Glutamatergic neuron (in vitro differentiated cells): ENCODE measurements at places on chromosomes 2 and 18. TPM values are rescaled to one million over a fixed set of nuclear protein-coding genes. Genes with fewer than 3 reads are reported as not detected.

Gene IL1RL1
- not detected for total RNA-seq

Gene ANKRD30BL
- total RNA-seq: 0.29 TPM

DNA sequence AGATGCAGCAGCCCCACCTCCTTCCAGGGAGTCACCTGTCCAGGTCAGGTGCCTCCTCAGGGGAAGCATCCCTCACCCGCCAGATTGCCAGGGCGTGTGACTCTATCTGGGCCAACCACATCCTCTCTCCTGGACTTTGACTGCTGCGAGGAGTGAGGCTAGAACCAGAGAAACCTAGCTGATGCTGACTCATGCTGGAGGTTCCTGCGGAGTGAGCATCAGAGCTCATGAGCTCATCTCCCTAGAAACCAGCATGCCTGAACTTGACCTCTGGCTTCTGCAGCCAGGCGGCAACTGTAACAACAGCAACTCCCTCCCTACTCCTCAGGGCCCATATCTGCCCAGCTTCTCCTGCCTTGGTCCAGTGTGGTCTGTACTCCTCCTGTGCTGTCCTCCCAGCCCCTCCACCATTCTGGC, 28.3 kb upstream of the NT5DC4 start:
- DNase-seq: peak; percentile 42
- H3K36me3 ChIP-seq: no peaks in the 10 kb centered on the region
- H3K27ac ChIP-seq: no peak overlapping the region
- H3K4me3 ChIP-seq: no peak overlapping the region
- peaks cover 1% of the 10 kb centered on the region for H3K27me3 ChIP-seq
- H3K4me1 ChIP-seq: no peaks in the 10 kb centered on the region

Gene TSN
- total RNA-seq: 47.8 TPM

DNA sequence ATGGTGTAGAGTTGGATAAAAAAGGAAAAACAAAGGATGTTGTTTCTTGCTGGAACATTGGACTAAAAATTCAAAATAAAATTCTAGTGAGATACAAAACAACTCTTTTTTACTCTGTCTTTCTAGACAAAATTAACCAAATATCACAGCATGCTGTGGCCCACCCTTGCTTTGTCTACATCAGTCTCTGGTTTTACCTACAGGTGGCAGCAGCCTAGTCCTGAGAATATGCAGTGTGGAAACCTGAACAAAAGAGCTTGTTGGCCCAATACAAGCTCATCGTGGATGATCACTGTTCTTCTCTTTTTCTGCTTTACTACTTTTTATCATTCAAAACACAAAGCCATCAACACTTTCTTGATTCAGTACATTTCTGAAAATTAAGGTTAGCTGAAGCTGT, 210.4 kb downstream of the CDH19 start:
- H3K4me1 ChIP-seq: no peaks in the 10 kb centered on the region
- H3K4me3 ChIP-seq: no peak overlapping the region
- H3K36me3 ChIP-seq: peaks cover 13% of the 10 kb centered on the region
